M059J (cell line): ENCODE measurements at places on chromosomes 4 and X. TPM values are rescaled to one million over a fixed set of nuclear protein-coding genes. Genes with fewer than 3 reads are reported as not detected.

Gene TRAM1L1
- total RNA-seq: 0.66 and 1.2 TPM in 2 replicates

Gene CT83
- not detected in 2 replicates for total RNA-seq

Gene ADH1A
- total RNA-seq: not detected in 2 replicates

- no peak for DNase-seq
These were observed 29.5 kb upstream of the MTNR1A start for GRCh38 chr4:186584912-186585311.

DNA sequence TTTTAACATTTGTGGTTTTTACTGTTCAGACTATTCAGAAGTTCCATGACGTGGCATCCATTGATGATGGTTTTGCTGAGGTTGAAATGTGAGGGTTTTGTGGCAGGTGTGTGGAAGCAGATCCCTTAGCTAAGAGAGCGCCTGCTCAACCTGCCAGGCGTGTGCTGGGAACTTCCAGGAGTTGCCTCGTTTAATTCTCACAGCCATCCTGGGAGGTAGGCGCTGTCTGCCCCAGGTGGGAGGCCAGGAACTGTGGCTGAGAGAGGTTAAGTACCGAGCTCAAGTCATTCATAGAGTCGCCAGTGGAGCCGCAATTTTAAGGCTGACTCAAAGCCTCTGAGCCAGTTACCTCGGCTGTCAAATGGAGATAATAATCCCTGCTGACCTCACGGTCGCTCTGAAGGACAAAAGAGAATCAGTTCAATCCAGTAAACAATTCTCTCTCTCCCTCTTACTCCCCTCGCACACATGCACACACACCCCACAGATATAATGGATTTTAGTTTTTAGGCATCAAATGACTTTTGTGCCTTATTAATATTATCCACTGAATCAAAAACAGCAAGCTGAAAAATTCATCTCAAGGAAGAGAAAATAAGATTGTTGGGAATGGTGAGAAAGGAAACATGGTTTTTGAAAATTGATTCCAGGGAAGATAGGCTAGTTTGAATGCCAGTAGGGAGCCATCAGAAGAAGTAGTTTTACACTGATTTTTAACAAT is 171.3 kb downstream of the PTTG2 start:
- DNase-seq: peak; percentile 83

GRCh38 chrX:1190596-1191145 is 21.8 kb downstream of the CRLF2 start:
- no peak for DNase-seq

- no peak for DNase-seq
These were observed 130.7 kb downstream of the IL1RAPL2 start for GRCh38 chrX:104696667-104697066.

GRCh38 chr4:18007625-18008024 is 13.9 kb downstream of the LCORL start:
- DNase-seq: no peak

GRCh38 chrX:136778020-136778419 is 2.7 kb downstream of the ARHGEF6 start:
- peak; percentile 45 for DNase-seq

- peak; percentile 41 for DNase-seq
These were observed 111.7 kb downstream of the PTTG2 start for GRCh38 chr4:38071801-38072431.

DNA sequence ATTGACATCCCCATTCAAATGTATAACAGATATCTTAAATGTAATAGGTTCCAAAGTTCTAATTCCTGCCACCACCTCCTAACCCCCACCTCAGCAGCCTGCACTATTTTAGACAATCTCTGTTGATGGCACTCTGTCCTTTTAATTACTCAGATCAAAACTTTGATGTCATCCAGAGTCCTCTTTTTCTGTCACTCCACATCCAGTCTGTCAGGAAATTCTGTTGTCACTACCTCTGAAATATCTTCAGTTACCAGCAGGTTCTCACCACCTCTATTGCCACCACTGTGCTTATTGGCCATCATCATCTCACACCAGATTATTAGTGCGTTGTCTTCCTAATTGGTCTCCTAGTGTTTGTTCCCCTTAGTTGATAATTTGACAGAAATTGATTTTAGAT is 76.2 kb downstream of the PTPN13 start:
- DNase-seq: no peak

Gene SMIM10L2A
- 0.07 TPM in 1 of 2 replicates, not detected in the other for total RNA-seq

- DNase-seq: no peak
These were observed 403.3 kb upstream of the TRAM1L1 start for GRCh38 chr4:117488692-117489091.

DNA sequence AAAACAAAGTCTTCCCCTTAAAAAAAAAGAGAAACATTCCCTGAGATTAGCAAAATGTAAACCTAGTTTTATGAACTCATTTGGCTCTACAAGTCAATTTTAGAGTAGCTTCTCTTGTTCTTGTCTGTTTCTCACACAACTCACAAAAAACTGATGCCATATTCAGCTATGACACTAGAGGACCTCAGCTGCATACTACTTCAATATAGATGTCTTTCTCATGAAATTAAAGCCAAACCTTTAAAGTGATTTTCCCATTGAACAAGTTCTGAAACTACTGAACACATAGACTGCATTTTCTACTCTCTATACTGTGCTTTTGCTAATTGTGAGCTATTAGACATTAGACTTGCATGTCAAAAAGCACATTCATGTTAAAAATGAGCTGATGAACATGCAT is 49.8 kb downstream of the TBCK start:
- DNase-seq: peak; percentile 56

Gene SOX3
- not detected in 2 replicates for total RNA-seq

Gene HTN3
- not detected in 2 replicates for total RNA-seq

Gene OPRPN
- total RNA-seq: not detected in 2 replicates

DNA sequence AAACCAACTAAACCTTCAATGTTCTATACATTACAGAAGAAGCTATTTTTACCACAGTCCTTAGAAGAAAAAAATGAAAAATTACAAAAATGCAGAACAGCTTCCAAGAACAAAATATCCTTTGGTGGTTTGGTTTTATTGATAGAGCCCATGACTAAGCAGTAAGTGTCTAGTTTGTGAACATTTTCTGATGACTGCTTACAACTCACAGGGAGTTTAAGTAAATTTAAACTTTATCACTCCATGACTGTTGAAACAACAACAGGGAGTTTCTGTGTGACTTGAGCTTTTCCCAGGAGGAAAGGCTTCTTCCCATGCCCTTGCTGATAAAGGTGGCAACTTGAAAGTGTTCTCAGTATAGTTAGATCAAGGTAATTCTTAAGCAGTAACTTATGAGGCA is 2.9 kb downstream of the PF4 start:
- peak; percentile 39 for DNase-seq

- DNase-seq: no peak
These were observed 640 bp downstream of the BANK1 start for GRCh38 chr4:101791182-101791558.

Gene SLC25A4
- 22.3 and 22.4 TPM in 2 replicates for total RNA-seq
